ENCODE measurements at places on chromosomes 6 and 20.

DNA sequence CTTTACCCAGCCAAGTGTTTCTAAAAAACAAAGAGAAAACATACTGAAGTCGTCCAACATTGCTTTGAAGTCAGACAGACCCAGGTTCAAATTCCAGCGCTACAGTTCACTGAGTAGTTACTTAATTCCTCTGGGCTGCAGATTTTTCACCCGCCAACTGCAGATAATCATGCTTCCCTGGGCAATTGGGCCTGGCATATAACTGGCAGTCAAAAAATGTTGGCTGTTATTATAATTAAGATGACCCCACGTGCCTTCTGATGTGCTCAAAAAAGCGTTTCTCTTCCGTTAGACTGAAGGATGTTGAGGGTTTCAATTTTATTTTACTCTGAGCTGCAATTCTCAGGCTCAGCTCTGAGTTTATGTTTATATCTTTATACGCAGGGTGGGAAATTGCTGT lies 156.1 kb upstream of the CITED2 start:
- no peak for DNase-seq

DNA sequence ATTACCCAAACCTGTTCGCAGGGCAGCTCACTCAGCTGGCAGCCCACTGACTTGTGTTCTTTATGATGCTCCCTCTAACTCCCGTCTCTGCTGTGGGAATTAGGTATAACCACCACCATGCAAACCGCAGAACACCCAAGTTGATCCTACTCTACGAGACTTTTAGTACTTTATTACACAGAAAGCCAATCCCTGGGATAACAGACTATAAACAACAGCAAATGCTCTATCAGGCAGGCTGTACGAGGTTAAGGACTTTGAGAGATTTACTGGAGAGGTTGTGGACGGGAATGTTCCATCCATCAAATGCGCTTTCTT lies 241.1 kb downstream of the FOXC1 start:
- DNase-seq: no peak

GRCh38 chr20:53939190-53939571 lies 131.2 kb downstream of the BCAS1 start:
- no peak for DNase-seq

- peak; percentile 49 for DNase-seq
These were observed 717 bp downstream of the MRPL14 start for GRCh38 chr6:44126320-44127149.

GRCh38 chr6:20608356-20608755 lies 74.1 kb downstream of the CDKAL1 start:
- no peak for DNase-seq

DNA sequence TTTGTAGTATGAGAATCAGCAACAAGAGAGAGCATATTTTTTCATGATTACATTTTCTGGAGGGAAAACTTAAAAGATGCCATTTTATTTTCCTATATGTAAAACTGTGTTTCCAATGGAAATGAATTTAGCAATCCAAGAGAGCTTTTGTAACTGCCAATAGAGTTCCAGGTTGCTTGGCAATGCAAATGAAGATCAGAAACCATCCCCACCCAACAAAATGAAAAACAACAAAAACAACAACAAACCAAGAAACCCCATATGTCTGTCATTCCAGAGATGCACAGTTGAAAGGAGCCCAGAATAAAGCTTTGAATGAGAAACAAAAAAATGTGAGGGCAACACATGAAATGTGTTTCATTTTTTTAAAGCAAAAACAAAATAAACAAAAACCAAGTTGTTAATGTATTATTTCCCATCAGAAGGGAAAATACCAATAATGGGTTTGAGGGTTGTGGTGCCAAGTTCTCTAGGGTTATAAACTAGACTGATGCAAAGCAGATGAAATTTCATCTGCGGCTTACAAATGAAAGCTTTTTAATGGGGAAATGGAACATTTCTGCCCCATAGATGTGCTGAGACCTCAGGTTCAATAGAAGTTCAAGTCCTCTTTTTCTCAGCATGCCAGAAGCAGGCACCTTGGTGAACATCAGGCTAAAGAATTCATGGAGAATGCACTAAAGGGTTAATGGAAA lies 121.5 kb upstream of the MCHR2 start:
- no peak for DNase-seq

GRCh38 chr6:83758533-83758932 lies 49.6 kb upstream of the SNAP91 start:
- no peak for DNase-seq

DNA sequence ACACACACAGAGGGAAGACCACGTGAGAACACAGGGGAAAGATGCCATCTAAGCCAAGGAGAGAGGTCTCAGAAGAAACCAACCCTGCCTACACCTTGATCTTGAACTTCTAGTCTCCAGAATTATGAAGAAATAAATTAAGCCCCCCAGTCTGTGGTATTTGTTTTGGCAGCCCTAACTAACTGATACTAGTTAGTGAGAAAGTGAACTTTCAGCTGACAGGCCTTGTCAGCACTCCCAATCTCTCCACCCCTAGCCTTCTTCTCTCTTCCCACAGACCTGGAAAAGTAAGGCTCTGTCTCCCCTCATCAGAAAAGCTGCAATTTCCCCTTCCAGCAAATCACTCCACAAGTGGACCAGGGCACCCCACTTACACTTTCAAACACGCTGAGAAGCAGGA lies 108.6 kb upstream of the CDYL start:
- DNase-seq: no peak

GRCh38 chr6:22079783-22080182 lies 217.1 kb downstream of the PRL start:
- no peak for DNase-seq

DNA sequence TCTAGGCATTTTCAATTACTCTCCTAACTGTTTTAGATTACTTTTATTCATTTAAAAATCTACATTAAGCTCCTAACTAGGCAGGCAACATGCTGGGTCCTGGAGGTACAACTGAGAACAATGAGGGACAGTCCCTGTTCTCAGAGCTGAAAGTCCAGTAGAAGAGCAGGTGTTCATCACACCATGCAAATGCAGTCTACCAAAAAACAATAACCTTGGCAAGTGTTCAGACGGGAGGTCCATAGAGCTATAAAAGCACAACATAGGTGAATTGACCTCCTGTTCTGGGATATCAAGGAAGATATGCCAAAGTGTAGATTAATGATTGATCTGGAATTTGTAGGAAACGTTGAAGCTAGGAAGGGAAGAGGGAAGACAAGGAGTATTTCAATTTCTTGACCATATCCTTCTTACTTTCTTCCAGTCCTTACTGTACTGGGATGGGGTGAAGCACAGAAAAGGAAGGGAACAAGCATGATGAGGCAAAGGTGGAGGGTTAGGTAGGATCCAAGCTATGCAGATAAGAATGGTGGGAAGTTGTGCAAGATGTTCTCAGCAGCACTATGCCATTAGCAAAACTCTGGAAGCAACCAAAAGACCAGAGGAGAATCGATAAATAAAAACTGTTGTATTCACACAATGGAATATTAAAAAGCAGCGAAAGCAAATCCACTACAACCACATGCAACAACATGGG lies 485.7 kb upstream of the JARID2 start:
- no peak for DNase-seq

DNA sequence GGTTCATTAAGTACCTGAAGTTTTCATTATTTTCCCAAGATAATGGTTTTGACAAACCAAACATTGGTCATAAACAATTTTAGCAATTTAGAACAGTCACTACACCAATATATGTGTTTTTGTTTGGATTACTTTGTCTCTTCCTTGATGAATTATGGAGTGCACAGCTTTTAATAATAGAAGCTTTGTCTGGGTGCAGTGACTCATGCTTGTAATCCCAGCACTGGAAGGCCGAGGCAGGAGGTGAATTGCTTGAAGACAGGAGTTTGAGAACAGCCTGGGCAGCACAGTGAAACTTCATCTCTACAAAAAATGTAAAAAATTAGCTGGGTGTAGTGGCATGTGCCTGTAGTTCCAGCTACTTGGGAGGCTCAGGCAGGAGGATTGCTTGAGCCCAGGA lies 89.4 kb upstream of the ANKEF1 start:
- DNase-seq: no peak

DNA sequence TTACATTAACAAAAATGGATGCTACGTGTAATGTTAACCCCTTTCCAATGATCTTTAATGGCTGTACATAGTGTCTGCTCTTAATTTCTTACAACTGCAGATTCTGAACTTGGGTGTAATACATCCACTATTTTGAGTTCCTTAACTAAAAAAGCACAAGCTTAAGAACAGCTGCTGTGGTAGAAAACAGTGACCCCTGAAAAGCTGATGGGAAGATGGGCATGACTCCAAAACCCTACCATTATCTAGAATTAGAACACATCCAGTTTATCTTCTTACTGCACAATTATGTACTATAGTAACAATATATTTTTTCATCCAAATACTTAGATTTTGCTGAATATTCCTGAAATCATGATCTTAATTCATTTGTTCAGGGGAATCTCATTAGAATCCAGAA lies 49.3 kb downstream of the LYRM4 start:
- DNase-seq: no peak

DNA sequence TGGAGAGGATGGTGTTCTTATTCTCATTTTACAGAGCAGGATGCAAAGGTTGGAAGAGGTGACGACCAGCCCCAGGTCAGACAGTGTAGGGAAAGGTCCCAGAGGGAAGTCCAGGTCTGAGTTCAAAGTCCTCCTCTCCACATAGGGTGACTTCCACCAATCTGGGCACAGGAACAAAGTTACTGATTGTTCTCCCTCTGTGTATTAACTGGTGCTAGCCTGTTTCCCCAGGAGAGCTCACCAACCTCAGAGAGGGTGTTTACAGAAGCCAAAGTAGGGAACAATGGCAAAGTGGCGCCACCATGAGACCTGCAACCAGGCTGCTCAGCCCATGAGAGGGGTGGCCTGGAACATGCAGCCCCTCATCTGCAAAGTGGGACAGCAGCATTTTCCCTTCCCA lies 16.8 kb upstream of the SIRPB1 start:
- peak; percentile 33 for DNase-seq

- DNase-seq: no peak
These were observed 663.5 kb downstream of the EPM2A start for GRCh38 chr6:145071836-145072235.

DNA sequence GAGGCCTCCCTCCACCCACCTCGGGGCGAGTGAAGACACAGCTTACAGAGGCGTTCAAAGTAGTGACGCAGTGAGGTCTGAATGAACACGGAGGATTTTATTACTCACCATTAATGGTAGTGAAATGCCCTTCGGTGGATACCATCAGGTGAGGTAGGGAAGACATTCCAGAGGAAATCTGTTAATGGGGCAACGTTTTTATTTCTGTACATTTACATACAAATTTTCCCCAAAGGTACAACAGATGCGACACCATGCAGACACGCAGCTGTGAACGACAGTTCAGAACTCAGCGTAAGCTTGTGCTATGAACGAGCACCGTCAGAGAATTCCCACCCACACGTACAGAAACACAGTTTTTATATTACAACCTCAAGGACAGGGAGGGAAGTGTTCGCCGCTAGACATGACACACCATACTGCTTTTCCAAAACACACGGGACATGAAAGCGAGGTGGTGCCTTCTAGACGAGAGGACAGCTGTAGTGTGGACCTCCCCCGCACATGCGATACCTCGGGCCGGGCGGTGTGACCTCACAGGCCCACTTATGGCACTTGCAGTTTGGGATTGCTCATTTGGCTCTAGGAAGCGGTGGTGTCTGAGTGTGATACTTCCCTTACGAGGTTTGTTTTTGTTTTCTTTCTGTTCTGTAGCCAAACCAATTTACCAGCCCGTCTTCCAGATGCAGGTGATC lies 10.7 kb downstream of the PSMG4 start:
- no peak for DNase-seq

DNA sequence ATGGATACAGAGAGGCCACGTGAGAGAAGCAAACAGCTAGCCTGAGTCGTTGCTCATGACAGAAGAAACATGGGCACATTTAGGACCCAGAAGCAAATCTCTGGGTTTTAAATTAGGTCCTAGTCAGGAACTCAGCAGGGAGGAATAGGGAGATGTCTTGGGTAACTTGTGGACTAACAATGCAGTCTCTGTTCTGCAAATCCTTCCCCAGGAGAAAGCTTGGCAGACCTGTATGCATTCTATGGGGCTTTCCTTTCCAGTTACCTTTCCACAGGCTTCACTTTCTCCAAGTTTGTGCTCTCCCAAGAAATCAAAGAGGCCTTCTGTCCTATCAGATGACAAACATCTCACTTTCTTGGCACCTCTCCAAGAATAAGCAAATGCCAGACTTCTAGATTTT lies 47.2 kb upstream of the PLCB4 start:
- DNase-seq: no peak

DNA sequence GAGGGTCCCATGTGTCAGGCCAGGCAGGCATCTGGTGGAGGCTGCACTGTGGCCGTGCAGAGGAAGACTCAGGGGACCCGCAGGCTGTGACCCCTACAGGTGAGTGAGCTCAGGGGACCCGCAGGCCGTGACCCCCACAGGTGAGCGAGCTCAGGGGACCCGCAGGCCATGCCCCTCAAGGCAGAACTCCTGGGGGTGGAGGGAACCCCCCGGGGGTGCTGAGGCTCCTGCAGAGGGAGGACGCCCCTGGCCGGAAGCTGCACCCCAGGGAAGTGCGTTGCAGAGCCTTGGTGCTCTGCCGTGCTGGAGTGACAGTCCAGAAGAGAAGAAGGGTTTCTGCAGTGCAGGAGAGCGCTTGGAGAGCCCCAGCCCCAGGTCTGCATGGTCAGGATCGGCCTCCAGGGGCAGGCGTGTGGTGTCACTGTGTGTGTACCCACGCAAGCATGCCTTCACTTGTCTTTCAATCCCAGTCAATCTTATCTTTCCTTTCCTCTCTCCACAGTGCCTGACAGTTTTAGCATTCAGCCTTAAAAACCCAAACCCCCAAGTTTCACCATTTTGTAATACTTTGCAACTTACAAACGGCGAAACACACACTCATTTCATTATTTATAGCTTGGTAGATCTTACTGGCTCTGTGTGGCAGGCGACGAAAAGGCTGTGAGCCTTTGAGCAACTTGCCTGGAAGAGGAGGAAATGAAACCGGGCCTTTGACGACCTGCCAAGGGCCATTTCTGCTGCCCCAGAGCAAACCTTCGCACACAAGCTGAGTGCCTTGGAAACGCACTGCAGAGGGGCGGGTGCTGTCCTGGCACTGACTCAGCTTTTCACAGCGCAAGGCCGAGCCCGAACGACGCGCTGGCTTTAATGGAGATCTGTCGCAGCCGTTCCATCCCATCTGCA lies 101.4 kb upstream of the AGPAT4 start:
- no peak for DNase-seq

- no peak for DNase-seq
These were observed 31.1 kb downstream of the OSBPL2 start for GRCh38 chr20:62269378-62269777.

GRCh38 chr6:119339941-119340456 lies 9.6 kb downstream of the MAN1A1 start:
- DNase-seq: peak; percentile 57

- DNase-seq: no peak
These were observed 5.4 kb upstream of the C20orf204 start for GRCh38 chr20:64030371-64031134.

DNA sequence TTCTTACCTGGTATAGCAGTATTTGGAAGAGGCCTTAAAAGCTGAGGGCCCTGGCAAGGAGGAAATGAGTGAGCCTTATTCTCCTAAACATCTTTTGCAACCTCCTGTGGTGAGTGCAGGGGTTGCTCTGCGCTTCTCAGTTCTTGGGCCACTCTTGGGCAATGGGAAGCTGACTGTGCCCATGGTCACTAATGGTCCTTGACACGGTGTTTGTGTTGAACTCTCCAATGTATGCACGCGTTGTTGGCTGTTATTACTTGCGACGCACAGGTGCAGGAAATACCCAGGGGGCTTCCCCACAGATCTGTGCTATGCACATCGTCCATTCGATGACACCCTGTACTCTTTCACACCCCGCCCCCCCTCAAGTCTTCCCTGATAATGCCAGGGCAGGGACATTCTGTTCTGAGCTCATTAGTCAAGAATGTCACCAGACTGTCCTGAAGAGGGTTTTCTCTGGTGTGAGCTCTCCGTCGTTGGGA lies 79.7 kb downstream of the EDN1 start:
- DNase-seq: peak; percentile 90

GRCh38 chr20:43514648-43514999 lies 7.1 kb downstream of the L3MBTL1 start:
- DNase-seq: no peak
